Daoy (cell line): ENCODE measurements at places on chromosomes 11 and 22. TPM values are rescaled to one million over a fixed set of nuclear protein-coding genes. Genes with fewer than 3 reads are reported as not detected.

DNA sequence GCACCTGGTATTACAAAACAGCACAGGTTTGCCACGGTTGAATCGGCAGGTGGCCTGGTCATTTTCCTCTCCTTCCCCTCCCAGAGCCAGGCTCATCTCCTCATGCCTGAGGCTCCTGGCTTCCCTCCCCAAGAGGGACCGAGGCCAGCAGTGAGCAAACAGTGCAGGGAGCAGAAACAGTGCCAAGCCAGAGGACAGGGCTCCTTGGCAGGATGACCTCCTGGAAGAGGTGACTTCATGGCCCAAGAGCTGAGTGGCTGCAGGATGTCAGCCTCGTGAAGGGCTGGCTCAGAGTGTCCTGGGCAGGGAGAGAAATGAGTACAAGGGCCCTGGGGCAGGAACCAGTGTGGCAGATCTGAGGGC lies 22.8 kb upstream of the PPFIA1 start:
- no peak for DNase-seq

DNA sequence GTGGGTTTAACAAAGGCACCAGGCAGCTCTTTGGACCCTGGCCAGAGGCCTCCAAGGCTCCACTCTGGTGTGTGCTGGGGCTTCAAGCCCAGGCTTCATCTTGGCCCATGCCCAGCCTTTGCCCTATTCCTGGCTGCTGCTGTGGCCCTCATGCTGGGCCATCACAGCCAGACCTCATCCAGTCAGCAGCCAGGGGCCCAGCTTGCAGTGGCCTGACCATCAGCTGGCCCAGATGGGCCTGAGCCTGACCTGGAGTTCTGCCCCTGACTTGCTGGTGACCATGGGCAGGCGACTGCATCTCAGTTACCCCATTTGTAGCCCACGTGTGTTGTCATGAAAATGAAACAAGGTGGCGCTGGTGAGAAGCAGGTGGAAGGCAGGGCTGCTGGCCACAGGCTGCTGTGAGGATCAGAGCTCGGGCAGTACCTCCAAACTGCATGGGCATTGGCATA lies 76.1 kb downstream of the MED15 start:
- DNase-seq, result no peak

DNA sequence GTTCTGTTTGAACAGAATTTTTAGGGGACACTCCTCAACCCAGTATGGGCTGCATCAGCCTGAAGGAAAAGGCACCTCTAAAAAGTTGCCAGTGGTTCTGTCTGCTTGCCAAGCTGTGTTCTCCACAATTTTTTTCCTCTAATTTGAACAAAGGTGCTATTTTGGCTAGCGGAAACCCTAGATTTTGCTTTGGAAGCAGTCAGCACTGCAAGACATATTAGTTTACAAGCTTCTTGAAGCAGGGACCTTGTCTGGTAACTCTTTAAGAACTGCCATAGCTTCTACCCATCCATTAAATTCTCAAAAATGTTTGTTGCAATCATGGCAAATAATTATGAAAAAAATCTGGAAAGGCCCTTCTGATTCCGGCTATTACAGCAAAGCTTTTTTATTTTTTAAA lies 75.6 kb upstream of the HEPHL1 start:
- DNase-seq, result no peak

INPP5J gene
- 0.80 and 1.3 TPM in 2 replicates for total RNA-seq
